ENCODE measurements at places on chromosomes 13 and 19.

DNA sequence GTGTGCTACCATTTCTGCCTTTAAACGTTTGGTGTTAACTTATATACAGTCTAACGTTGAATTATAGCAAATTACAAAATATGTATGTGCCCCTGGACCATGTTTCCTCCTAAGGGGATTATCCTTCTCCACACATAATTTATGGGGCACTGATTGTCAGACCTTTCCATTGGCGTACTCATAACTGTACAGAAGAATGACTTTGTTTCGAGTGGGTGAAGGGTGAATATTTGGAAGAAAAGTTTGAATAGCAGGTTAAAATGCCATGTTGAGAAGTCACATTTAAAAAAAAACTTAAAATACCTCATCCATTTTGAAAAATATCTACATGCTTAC, 58.8 kb downstream of the SLC10A2 start:
- DNase-seq, result no peak

- DNase-seq, result no peak
Measured at GRCh38 chr13:21045100-21045499, 16.3 kb downstream of the LATS2 start.

- no peak for DNase-seq
Measured at GRCh38 chr13:34617473-34618083, 324.5 kb upstream of the NBEA start.

GRCh38 chr13:23928985-23929384, 31.7 kb upstream of the C1QTNF9B start:
- DNase-seq, result no peak

- DNase-seq, result no peak
Measured at GRCh38 chr13:62360609-62361008, 945.0 kb upstream of the PCDH20 start.

DNA sequence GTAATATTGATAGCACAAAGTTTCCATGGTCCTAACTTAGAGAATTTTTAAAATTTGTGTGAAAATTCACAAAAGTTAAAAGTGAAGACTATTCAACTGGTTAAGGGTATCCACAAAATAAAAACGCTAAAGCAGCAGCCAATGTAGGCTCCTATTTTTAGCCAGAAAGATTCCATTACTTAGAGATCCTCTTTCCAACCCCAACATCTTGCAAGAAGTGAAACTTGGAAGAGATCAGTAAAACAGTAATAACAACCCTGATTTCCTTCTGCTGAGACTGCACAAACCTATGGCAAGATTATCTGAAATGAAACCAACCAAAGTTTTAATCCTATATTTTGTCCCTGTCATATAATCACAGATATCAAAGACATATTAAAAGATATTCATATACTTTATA, 8.5 kb downstream of the TBC1D4 start:
- no peak for DNase-seq

GRCh38 chr19:18817574-18817973, 14.2 kb upstream of the UPF1 start:
- DNase-seq, result no peak

DNA sequence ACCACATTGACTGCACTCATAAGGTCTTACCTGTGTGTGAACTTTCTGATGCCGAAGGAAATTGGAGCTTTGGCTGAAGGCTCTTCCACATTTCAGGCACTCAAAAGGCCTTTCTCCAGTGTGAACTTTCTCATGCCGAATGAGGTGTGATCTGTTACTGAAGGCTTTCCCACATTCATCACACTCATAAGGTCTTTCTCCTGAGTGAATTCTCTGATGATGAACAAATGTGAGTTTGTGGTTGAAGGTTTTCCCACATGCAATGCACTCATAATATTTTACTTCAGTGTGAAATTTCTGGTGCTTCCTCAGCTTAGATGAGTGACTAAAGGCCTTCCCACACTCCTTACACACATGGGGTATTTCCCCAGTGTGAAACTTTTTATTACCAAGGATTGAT, 5.7 kb downstream of the ZNF132 start:
- no peak for DNase-seq

DNA sequence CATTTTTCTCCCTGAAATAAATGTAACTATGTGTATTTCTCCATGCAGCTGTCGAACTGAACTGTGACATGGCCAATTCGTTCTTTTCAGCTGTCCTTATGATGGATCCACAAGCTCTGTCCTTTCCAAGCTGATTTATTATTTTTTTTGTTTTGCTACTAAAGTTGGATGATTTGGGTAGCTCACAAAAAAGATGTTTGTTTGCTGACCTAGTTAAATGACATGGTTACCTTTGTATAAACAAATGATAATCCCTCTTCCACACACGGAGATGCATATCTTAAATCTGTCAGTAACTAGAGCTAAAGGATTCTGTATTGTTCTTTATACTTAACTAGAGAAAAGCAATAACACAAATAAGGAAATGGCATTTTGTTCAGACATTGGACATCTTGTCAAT, 884.3 kb upstream of the PCDH20 start:
- no peak for DNase-seq

DNA sequence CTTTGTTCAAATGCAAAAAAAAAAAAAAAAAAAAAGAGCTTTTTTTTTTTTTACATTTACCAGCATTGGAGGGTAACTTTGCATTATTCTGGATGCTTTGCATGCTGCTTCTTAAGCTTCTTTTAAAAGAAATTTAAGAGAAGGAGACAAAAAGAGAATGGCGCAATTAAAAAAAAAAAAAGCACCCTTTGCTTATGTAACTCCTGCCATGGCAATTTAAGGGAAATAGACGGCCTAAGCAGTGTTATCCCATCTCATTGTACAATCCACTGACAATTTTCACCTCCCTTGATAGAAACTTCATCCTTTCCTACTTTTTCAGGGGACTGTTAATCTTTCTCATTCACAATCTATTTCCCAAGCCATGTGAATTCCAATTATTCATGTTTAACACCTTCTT, 129.8 kb downstream of the KCTD12 start:
- no peak for DNase-seq

DNA sequence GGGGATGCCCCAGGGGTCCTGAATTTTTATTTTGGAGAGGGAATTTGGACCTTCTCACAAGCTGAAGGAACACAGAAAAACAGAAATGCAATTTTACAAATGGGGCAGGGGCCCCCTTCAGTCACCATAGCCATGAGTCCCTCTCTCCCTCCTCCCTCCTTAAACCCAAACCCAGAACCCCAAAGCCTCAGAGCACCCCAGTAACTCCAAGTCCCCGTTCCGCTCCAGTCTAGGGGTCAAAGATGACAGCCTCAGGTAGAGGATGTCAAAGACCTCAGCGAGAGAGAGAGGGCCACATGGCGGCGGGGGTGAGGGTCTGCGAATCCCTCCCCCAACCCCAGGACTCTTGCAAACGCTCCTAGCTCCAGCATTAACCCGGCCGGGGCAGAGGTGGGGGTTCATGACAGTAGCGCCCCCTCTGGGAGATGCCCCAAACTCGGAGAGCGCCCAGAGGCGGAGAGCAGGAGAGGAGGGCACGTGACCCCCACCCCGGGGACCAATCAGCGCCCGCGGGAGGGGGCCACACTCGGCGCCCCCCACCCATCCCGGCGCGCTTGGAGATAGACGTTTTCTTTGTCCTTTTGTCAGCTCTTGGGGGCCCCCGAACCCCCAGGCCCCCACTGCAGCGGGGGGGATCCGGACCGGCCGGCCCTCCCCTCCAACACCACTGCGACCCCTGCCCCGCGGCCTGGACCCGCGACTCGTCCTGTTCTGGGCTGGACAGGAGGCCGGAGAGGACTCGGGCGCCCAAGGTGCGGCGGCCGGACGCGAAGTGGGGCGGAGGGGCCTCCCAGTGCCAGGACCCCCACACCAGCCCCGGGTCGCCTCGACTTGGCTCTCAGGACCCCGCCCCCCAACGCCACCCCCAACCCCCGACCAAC, 20.8 kb upstream of the SEMA6B start:
- no peak for DNase-seq

GRCh38 chr19:5826531-5827341, 12.8 kb downstream of the FUT6 start:
- no peak for DNase-seq

- DNase-seq, result no peak
Measured at GRCh38 chr19:35845215-35846037, 6.9 kb downstream of the NPHS1 start.

DNA sequence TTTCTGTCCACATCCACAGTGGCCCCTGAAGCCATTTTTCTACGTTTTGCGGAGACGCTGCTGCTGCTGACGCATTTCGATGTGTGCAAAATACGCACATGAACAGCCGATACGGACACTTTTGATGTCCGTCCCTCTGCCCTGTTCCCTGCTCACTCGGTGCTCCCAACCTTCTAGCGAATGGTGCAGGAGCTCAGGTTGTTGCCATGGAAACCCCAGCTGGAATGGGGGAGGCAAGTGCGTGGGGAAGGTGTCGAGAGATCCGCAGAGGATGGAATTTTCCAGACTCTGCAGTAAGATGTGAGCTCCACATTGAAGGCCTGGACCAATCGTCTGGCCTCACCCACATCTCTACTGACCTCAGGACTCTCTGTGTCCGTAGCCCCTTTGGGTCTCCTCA, 109.2 kb upstream of the USP29 start:
- DNase-seq, result no peak

DNA sequence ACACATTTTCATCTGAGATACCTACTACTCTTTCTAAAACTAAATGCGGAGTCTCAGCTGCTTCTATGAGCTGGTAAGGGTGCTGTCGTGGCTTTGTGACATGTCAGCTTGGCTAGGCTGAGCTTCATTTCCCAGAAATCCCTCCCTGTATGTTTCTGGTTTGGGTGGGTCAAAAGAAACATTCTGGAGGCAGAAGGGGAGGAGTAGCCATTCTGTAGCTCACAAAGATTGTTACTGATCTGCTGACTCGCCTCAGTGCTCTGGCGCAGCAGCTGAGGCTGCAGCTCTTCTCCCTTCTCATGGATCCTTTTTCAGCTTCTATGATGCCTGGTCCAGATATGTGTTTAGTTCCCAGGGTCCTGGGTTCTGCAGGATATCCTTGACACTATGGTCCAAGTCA, 114.7 kb downstream of the RAP2A start:
- no peak for DNase-seq

DNA sequence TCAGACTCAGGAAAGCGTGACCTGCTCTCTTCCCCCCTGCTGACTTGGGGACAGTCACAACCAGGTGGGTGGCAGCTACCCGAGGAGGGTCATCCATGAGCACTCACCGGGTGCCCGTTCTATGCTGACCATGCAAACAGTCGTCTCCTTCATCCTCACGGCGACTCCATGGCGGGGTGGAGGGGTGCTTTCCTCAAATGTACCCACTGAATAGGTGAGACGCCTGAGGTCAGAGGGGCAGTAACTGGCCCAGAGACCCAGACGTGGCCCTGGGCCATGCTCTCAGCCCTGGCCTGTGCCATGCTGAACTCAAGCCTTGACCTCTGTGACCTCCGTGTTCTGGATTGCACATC, 59.2 kb upstream of the TPM4 start:
- no peak for DNase-seq

- no peak for DNase-seq
Measured at GRCh38 chr19:32308431-32309077, 36.9 kb upstream of the ZNF507 start.

GRCh38 chr13:101449790-101450748, 2.4 kb upstream of the ITGBL1 start:
- no peak for DNase-seq

DNA sequence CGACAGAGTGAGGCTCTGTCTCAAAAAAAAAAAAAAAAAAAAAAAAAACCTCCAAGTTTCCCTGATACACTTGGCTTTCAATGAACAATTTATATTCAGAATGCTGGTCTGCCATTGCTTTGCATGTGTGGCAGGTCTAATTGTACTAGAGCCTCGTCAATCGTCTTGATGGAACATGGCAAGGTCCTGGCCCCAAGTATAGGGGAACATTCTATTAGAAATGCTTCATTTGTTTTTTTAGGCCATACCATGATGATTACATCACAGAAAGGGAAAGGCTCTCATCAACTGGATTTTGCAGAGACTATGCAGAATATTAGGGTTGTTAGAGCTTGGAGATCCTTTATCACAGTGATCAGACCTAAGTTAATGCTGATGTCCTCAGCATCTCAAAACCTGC, 28.0 kb downstream of the SPRY2 start:
- DNase-seq, result no peak

GRCh38 chr13:50074843-50075242, 59.6 kb downstream of the KCNRG start:
- no peak for DNase-seq

- DNase-seq, result no peak
Measured at GRCh38 chr13:42102961-42103865, 54.8 kb downstream of the DGKH start.

DNA sequence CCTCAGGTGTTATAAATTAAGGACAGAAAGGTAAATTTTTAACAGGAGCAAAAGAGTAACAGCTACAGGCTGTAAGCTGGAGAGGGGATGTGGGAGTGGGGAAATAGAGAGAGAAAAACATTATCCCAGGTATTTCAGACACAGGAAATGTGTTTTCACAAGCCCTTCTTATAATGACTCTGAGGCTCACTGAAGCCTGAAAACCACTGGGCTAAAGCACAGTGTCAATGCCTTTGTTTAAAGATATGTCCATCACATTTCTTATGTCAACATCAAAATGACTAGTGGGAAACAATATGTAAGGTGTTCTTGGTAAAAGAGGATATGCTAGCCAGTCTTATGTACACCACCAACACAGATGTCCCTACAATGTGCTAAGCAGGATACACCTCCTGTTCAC, 365.9 kb downstream of the FGF14 start:
- DNase-seq, result no peak

DNA sequence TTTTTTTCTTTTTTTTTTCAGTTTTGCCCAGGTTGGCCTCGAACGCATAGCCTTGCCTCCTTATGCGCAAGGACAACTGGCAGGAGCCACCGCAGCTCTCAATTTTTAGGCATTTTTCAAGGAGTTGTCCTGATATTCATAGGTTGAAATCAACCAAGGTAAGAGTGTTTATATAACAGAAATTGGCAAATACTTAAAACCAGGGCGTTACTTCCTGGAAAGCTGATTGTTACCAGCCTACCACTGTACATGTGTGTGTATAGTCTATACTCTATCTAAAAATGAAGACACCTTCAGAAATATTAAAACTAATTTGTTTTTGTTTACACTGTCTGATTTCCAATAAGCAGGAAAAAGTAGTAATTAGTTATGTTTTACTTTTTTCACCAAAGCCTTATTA, 39.2 kb downstream of the GPC6 start:
- no peak for DNase-seq

DNA sequence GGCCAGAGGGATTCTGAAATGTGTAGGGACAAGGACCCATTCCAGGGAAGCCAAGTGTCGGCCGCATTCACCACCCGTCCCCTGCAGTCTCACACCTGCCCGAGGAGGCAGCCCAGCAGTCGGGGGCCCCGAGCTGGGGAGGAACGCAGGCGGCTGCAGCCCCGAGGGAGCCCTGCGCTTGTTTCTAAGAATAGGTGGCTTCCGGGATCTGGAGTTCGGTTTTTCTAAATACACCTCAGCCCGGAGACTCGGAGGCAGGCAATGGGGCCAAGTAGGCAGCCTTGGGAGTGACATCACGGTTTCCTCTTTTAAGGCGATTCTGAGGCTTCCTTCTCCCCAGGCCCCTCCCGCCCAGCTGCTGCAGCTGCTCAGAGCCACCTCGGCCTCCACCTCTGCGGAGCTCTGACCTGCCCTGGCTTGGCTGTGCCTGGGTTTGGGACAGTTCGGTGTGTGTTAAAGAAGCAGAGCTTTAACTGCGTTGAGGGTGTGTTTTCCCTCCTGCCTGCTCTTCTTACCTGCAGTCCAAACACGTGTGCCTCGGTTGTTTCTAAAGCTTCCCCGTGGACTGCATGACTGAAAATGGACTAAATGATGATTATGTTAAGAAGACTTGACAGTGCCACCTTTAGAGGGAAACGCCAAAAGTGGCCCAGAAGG, 80.5 kb downstream of the COL4A2 start:
- no peak for DNase-seq

- no peak for DNase-seq
Measured at GRCh38 chr19:5948752-5949564, 29.0 kb downstream of the RANBP3 start.

- no peak for DNase-seq
Measured at GRCh38 chr13:73189776-73190175, 131.0 kb downstream of the KLF5 start.

All from stimulated activated CD4-positive, alpha-beta T cell treated with anti-CD3 and anti-CD28 coated beads, Interleukin-15, amount 100 ng/mL, for 1 hour (primary cell).